T-cell (primary cell): ENCODE measurements at places on chromosomes 4 and X.

DNA sequence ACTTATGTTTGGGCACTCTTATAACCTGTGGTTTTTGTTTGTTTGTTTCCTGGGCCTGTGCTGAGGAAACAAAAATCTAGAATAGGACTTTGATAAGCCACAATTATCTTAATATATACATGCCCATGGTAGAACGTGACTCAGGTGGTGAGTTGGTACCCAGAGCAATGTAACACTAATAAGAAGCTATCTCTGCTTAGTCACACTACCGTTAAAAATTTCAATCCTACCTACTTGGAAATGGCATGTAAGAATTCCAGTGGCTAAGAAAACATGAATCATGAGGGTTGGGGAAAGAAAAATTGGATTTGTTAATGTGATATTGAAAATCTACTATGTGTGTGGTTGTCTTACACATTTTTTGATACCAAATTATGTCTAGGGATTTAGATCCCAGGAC, 30.5 kb upstream of the ADGRG2 start:
- no peak for DNase-seq

- DNase-seq: no peak
Measured at GRCh38 chr4:109629775-109630174, 69.7 kb downstream of the MCUB start.

DNA sequence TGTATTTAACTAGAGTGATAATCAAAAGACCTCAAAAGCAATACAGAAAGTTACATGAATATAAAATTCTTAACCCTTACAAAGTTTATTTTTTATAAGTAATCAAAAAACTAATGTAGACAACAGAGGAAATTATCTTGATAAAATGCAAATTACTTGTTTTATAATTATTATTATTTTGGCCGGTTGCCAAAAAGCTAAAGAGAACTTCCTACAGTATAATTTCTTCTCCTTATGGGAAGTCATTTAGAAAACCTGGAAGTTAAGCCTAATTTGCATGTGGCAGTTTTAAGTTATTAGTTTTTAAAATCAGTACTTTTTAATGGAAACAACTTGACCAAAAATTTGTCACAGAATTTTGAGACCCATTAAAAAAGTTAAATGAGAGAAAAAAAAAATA, 621.3 kb upstream of the PCDH10 start:
- DNase-seq: no peak

DNA sequence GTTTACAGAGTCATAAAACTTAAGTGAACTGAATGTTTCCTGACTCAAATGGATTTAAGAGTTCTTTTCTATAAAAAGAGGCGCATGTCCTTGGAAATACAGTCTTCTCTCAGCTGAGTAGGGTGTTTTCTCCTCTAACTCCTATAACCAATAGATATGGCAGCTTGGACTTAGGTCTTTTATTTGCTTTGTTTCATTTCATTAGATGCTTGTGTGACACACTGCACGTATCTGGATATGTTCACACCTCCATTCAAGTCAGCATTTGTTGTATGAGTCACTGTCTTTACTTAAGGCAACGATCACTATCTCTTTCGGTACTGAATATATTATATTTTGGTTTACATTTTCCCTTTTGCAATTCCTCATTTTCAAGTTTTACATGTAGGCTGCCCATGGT, 136.6 kb downstream of the ARSF start:
- DNase-seq: no peak

DNA sequence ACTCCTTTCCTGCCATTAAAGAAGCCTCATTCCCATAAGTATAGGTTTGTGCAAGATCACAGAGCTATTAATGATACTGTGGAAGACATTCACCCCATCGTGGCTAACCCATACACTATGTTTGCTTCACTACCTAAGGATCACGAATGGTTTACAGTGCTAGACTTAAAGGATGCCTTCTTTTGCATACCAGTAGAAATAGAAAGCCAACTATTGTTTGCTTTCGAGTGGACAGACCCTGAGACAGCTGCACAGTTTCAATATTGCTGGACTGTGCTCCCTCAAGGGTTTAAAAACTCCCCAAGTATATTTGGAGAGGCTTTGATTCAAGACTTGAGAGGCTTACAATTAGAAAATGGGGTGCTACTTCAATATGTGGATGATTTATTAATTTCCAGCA, 16.0 kb upstream of the PAPSS1 start:
- DNase-seq: no peak

GRCh38 chr4:47737326-47737725, 100.5 kb downstream of the CORIN start:
- no peak for DNase-seq
